ENCODE measurements at places on chromosomes 6 and 20. TPM values are rescaled to one million over a fixed set of nuclear protein-coding genes. Genes with fewer than 3 reads are reported as not detected.

Gene ISM1
- total RNA-seq, result 1.6 TPM

Gene CNKSR3
- 3.0 TPM for total RNA-seq

Gene E2F3
- 3.6 TPM for total RNA-seq

Gene ZC3H12D
- 1.1 TPM for total RNA-seq

Gene SNX21
- 22.8 TPM for total RNA-seq

Gene OR12D3
- total RNA-seq, result not detected
